ENCODE measurements at places on chromosomes 2 and 18. TPM values are rescaled to one million over a fixed set of nuclear protein-coding genes. Genes with fewer than 3 reads are reported as not detected.

NDUFV2 gene
- total RNA-seq: 199 TPM

CPS1 gene
- total RNA-seq: 1.1 TPM

FAHD2A gene
- total RNA-seq: 26.8 TPM

ABCG5 gene
- total RNA-seq: 0.66 TPM

SCTR gene
- total RNA-seq: 0.56 TPM

SPATA3 gene
- not detected for total RNA-seq

SERPINB12 gene
- not detected for total RNA-seq

SLC9A4 gene
- 0.12 TPM for total RNA-seq

- H3K27ac ChIP-seq: no peak overlapping the region
- H3K4me3 ChIP-seq: no peak overlapping the region
- H3K4me1 ChIP-seq: no peaks in the 10 kb centered on the region
- H3K36me3 ChIP-seq: no peaks in the 10 kb centered on the region
- no peak for DNase-seq
Observed at GRCh38 chr2:187169864-187170263, 278.2 kb downstream of the CALCRL start.

GRCh38 chr2:226578373-226578772 is 221.2 kb downstream of the IRS1 start:
- H3K4me3 ChIP-seq: no peak overlapping the region
- no peak overlapping the region for H3K27ac ChIP-seq
- no peaks in the 10 kb centered on the region for H3K27me3 ChIP-seq

GRCh38 chr2:23591111-23591510 is 206.1 kb downstream of the KLHL29 start:
- no peak for DNase-seq
- no peaks in the 10 kb centered on the region for H3K36me3 ChIP-seq
- no peak overlapping the region for H3K4me3 ChIP-seq
- no peaks in the 10 kb centered on the region for H3K27me3 ChIP-seq
- H3K27ac ChIP-seq: no peak overlapping the region
- no peaks in the 10 kb centered on the region for H3K4me1 ChIP-seq

- H3K4me1 ChIP-seq: peaks cover 40% of the 10 kb centered on the region
- no peak for DNase-seq
- no peaks in the 10 kb centered on the region for H3K27me3 ChIP-seq
- no peak overlapping the region for H3K4me3 ChIP-seq
- no peak overlapping the region for H3K27ac ChIP-seq
Observed at GRCh38 chr2:160603771-160604510, 110.3 kb upstream of the RBMS1 start.

- no peaks in the 10 kb centered on the region for H3K27me3 ChIP-seq
- no peak for DNase-seq
- H3K36me3 ChIP-seq: no peaks in the 10 kb centered on the region
- no peaks in the 10 kb centered on the region for H3K4me1 ChIP-seq
- H3K4me3 ChIP-seq: no peak overlapping the region
Observed at GRCh38 chr18:68991286-68991685, 193.4 kb downstream of the CCDC102B start.

DNA sequence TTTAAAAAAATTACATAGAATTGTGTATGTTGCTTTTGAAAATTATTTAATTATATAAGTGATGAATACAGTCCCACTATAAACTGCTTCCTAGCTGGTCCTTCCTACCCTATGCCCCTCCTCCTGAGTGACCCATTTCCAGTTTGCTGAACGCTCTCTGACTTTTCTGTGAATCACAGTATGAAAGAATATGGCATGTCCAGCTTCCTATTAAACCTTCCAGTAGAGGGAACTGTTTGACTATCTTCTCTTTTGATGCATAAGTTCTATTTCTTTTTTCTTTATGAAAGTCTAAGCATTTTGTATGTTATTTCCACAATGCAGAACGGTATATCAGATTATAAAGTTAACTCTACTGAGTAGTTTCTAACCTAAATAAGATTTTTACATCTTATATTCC is 41.3 kb downstream of the PSMG2 start:
- no peaks in the 10 kb centered on the region for H3K36me3 ChIP-seq
- DNase-seq: no peak
- no peak overlapping the region for H3K4me3 ChIP-seq
- peaks cover 4% of the 10 kb centered on the region for H3K27me3 ChIP-seq

DNA sequence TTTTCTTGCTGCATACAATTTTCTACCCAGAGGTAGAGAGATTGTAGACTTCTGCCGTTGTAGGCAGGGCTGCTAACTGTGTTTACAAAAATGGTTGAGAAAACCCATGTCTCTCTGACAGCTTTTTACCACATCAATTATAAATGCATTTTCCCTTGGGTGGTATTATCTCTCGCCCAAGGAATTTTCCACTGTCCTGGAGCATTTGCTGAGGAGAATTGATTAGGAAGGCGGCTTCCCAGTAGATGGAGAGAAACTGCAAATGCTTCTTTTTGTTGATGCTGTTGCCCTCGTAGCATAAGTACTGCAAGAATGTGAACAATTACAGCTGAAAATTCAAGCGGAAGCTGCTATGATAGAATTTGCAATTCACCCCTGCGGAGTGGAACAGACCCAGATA is 1007.7 kb upstream of the KLHL29 start:
- no peak overlapping the region for H3K4me3 ChIP-seq
- no peak for DNase-seq
- H3K36me3 ChIP-seq: no peaks in the 10 kb centered on the region
- H3K27ac ChIP-seq: no peak overlapping the region
- H3K4me1 ChIP-seq: no peaks in the 10 kb centered on the region

DNA sequence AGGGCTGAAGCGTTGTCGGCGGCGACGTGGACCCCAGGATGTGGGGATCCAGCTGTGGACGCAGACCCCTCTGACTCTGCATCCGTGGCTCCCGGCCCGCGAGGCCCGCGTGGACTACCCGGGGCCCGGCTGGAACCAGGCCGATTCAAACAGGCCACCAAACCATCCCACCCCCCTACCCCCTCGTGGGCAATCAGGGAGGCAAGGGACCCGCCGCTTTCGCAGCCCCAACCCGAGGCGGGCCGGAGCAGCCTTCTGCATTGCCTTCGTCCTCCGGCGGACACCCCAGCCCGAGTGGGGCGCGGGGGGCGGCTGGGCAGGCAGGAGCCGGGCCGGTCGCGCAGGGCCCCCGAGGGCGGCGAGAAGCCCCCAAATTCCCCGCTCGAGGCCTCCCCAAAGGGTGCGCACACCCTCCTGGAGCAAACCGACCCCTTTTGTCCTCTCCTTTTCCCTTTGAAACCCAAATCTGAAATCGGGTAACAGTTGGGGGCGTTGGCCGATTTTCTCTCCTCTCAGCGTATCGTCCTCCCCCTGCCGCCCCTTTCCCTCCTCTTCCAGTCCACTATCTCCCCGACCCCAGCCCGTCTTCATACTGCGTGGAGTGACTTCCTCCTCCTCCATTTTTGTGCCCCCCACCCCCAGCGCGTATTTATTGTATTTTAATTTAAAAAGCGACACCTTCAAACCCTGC is 7.4 kb downstream of the SP9 start:
- no peak for DNase-seq
- no peak overlapping the region for H3K27ac ChIP-seq
- peak overlapping the region; percentile 62 for H3K4me3 ChIP-seq

- no peaks in the 10 kb centered on the region for H3K36me3 ChIP-seq
- no peak overlapping the region for H3K4me3 ChIP-seq
- peak; percentile 6 for DNase-seq
- H3K27ac ChIP-seq: no peak overlapping the region
- H3K27me3 ChIP-seq: no peaks in the 10 kb centered on the region
Observed at GRCh38 chr2:12556762-12557161, 160.0 kb upstream of the TRIB2 start.

- H3K36me3 ChIP-seq: no peaks in the 10 kb centered on the region
- DNase-seq: no peak
- no peak overlapping the region for H3K4me3 ChIP-seq
- H3K27ac ChIP-seq: no peak overlapping the region
Observed at GRCh38 chr2:168999668-169000213, 31.4 kb downstream of the ABCB11 start.

- peaks cover 82% of the 10 kb centered on the region for H3K27me3 ChIP-seq
- peaks cover 9% of the 10 kb centered on the region for H3K4me1 ChIP-seq
- no peak overlapping the region for H3K4me3 ChIP-seq
- no peak overlapping the region for H3K27ac ChIP-seq
- DNase-seq: no peak
Observed at GRCh38 chr2:109503191-109503590, 110.6 kb downstream of the SEPTIN10 start.

GRCh38 chr2:105581555-105581944 is 163.2 kb upstream of the NCK2 start:
- peaks cover 8% of the 10 kb centered on the region for H3K36me3 ChIP-seq
- H3K4me3 ChIP-seq: no peak overlapping the region
- no peaks in the 10 kb centered on the region for H3K27me3 ChIP-seq
- peak overlapping the region; percentile 96 for H3K27ac ChIP-seq
- peaks cover 64% of the 10 kb centered on the region for H3K4me1 ChIP-seq

DNA sequence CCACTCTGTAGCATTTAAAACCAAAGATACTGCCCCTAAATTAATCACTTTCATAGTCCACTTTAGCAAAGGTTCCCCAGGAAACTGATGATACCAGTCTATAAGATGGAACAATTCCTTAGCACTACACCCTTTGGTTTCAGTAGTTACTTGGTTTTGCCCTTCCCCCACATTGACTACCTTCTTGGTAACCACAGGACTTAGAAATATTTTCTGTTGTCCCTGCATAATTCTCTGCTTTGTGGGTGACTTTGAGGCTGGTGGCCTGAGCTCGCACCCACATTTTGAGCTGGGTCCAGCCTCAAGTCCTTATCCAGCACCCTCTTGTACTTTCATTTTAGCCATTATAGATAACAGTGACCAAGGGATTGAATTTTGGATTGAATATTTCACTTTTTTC is 23.1 kb downstream of the ELP2 start:
- H3K4me3 ChIP-seq: no peak overlapping the region
- peaks cover 37% of the 10 kb centered on the region for H3K36me3 ChIP-seq
- no peak for DNase-seq
- H3K4me1 ChIP-seq: no peaks in the 10 kb centered on the region

- peaks cover 65% of the 10 kb centered on the region for H3K36me3 ChIP-seq
- peak overlapping the region; percentile 78 for H3K27ac ChIP-seq
- peak overlapping the region; percentile 90 for H3K4me3 ChIP-seq
- no peaks in the 10 kb centered on the region for H3K27me3 ChIP-seq
Observed at GRCh38 chr2:113894156-113894743, 4.4 kb downstream of the ACTR3 start.

DNA sequence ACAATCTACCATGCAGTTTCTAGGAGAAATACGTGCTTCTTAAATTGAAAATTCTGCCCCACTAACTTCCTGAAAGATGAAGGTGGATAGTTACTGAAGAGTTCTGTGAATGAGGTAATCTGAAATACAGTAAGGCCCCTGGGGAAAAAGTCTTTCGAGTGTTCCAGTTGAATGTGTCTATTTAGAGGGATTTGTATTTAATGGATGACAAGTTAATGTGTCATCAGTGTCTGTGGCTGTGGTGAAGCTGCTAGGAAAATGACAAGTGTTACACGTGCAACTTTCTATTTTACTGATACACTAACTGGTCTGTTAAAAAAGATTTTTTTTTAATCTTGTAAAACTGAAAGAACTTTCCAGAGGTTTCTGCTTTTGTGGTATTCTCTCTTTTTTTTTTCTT is 384.6 kb downstream of the STK39 start:
- H3K4me3 ChIP-seq: no peak overlapping the region
- DNase-seq: no peak
- no peak overlapping the region for H3K27ac ChIP-seq
- no peaks in the 10 kb centered on the region for H3K36me3 ChIP-seq
- no peaks in the 10 kb centered on the region for H3K27me3 ChIP-seq

DNA sequence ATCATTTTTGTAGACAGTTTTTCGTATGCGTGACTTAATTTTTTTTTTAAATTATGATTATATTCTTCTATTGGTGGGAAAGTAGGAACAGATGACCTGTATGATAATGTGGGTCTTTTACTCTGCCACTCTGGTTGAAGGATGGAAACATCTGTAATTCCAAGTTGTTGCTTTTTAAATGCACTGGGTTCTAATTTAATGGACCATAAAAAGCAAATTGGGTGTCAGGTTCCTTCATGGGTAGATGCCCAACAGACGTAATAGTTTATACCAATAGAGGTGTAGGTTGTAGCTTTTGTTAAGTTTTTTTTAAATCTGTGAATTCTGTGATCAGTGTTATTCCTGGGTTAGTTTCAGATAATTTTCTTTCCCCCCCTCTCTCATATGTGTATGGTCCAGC is 117.6 kb downstream of the MAP4K4 start:
- H3K27ac ChIP-seq: no peak overlapping the region
- peaks cover 66% of the 10 kb centered on the region for H3K4me1 ChIP-seq
- H3K4me3 ChIP-seq: no peak overlapping the region
- DNase-seq: no peak

- H3K36me3 ChIP-seq: no peaks in the 10 kb centered on the region
- no peak overlapping the region for H3K4me3 ChIP-seq
- no peak for DNase-seq
Observed at GRCh38 chr2:166671801-166672200, 177.8 kb upstream of the SCN7A start.
